ENCODE measurements at places on chromosomes 12 and 14. TPM values are rescaled to one million over a fixed set of nuclear protein-coding genes. Genes with fewer than 3 reads are reported as not detected.

- DNase-seq: no peak
Observed at GRCh38 chr12:54959291-54960018, 25.1 kb downstream of the TESPA1 start.

The RECQL gene
- 54.1 TPM for total RNA-seq

GRCh38 chr14:41570415-41571155, 36.1 kb upstream of the LRFN5 start:
- no peak for DNase-seq

The ALDH6A1 gene
- 23.4 TPM for total RNA-seq

The MMP17 gene
- 5.6 TPM for total RNA-seq

DNA sequence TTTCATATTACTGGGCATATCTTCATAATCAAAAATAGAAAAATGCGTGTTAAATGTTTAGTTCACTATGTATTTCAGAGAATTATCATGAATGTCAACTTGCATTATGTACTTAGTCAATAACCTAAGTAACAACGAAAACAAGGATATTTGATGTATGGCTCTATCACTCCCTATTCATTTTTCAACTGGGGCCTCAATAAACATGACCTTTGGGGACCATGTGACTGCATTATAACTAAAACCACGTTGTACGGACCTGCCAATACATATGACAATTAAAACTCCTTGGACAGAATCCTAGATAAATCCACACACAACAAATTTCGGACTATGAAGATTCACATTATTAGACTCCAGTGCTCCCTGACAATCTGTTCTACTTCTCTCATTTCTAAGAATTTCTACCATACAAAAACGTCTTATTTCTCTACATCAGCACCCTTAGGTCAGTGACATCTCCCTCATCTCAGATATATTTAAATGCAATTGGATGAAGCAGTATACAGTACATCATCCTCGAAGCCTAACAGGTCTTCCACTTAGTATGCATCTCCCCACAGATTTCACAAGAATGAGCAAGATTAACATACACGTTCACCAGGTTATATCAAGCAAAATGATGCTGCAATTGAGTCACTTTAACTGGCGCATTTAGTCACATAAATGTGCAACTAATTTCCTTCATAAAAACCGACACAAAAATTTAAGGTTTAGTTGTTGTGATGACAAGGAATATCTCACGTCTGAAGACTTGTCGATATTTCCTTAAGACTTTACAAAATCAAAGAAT, 1.5 kb downstream of the UBE2N start:
- no peak for DNase-seq

DNA sequence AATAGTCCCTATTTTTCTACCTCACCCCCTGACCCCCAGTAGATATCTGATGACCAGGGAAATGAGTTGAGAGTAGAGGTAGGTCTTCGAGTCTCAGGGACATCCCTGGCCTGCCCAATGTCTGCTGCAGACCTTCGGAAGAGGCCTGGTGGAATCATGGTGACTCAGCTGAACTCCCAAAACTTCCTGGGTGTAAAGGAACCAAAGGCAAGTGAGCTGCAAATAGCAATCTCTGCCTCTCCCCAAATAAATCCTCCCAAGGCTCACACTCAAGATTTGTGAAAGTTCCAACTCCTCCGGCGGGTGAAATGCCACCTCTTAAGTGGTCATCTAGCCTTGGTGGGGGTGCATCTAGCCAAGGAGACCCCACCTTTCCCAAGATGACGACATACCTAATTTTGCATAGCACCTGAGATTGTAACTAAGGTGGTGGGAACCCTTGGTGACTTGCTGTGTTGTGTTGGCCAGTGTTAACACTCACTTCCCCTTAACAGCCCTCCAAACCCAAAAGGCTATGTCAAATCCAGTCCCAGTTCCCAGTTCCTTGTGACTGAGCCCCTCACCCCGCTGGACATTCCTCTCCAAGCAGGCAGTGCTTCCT, 6.3 kb downstream of the ZFP36L1 start:
- peak; percentile 81 for DNase-seq

- no peak for DNase-seq
Observed at GRCh38 chr12:40045656-40046055, 60.2 kb downstream of the SLC2A13 start.

GRCh38 chr12:108642269-108642870, 8.7 kb upstream of the SELPLG start:
- DNase-seq: no peak

- DNase-seq: no peak
Observed at GRCh38 chr12:75819512-75819911, 212.1 kb downstream of the PHLDA1 start.

DNA sequence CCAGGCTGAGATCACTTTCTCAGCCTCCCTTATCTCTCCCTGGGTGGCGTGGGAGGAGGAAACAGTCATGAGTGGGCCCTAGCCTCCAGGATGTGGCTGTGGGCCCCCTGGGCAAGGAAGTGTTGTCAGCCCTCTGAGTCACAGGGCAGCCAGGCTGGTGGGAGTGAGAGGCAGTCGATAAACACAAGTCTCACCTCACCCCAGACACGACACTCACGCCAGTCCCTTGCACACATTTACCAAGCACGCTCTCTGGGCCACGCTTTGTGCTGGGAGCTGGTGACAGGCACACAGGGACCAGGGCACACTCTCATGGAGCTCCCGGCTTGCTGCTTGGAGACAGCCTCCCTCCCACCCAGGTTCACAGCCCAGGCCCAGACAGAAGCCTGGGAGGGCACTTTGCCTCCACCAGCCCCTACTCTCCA, 1.9 kb upstream of the KRT79 start:
- peak; percentile 60 for DNase-seq

The POLE2 gene
- 36.2 TPM for total RNA-seq

- DNase-seq: no peak
Observed at GRCh38 chr14:51908086-51908485, 47.7 kb downstream of the GNG2 start.

- DNase-seq: no peak
Observed at GRCh38 chr12:19830446-19830845, 391.2 kb downstream of the AEBP2 start.

Measured in fibroblast of the aortic adventitia (primary cell).